ENCODE measurements at places on chromosomes 5 and 9.
A peak's percentile ranks its signal among the peaks of the same experiment; 100 is the strongest.

GRCh38 chr5:100860407-100860806 lies 42.7 kb downstream of the ST8SIA4 start:
- DNase-seq = no peak

DNA sequence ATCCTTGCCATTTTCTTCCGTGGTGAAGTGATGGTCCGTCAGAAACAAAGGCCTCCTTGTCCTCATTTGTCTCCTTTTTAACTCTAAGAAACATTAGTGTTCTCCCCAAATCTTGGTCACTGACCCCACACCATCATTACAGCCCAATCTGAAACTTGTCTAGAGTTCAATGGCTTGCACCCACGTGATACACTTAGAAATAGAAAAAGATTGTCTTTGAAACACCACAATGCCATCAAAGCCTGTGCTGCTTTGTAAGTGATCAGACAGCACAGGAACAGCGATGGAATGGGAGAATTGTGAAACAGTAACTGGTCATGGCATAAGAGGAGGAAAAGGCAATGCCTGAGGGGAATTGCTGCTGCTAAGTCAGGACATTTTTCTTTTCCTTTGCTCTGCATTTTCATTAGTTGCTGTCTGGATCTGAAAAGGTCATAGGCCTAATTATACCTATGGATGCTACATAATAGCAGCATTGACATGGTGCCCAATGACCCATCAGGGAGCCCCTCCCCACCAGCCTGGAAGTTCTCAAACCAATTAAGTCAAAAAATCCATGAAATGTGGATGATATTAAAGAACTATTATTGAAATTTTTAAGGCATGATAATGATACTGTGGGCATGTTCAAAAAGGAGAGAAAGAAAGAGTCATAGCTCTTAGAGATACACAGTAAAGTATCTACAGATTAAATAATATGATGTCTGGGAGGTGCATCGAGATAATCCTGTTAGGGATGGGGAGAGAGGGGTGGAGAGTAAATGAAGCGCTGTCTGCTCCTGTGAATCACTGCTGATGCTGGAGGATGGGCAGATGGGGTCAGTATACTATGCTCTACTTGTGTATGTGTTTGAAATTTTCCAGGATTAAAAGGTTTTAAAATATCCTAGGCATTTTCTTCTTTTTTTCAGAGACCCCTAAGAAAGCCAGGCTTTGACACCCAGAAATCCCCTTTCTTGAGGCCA lies 83.6 kb downstream of the ENC1 start:
- no peak for DNase-seq

- no peak for DNase-seq
Measured at GRCh38 chr5:143537056-143537455, 133.6 kb upstream of the NR3C1 start.

DNA sequence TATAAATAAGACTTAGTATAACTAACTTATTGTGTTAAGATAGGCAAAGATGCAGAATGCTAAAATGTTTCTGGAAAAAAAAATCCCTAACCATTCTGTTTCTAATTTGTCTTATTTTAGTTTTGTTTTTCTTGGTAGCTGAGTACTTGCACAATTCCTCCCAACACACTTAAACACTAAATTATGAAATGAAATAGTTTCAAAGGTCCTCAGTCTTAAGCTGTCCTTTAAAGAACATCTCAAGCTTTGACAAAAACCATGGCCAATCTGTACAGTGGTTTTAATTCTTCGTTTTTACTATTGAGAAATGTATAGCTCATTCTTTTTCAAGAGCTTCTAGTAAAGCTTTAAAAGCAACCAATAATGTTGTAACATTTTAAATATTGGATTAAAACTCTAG lies 171.5 kb downstream of the EDIL3 start:
- no peak for DNase-seq

GRCh38 chr5:107385708-107386107 lies 285.0 kb downstream of the EFNA5 start:
- DNase-seq = no peak

- no peak for DNase-seq
Measured at GRCh38 chr5:134714120-134714519, 24.2 kb upstream of the CAMLG start.

GRCh38 chr9:110156902-110157301 lies 51.1 kb downstream of the C9orf152 start:
- peak; percentile 8 for DNase-seq

- no peak for DNase-seq
Measured at GRCh38 chr9:132606066-132606465, 23.7 kb downstream of the BARHL1 start.

GRCh38 chr5:131644822-131645221 lies 9.8 kb upstream of the RAPGEF6 start:
- no peak for DNase-seq

- no peak for DNase-seq
Measured at GRCh38 chr9:114894609-114895433, 35.6 kb downstream of the TNFSF8 start.

- no peak for DNase-seq
Measured at GRCh38 chr9:3662671-3663070, 136.9 kb upstream of the RFX3 start.

- no peak for DNase-seq
Measured at GRCh38 chr5:55031492-55031891, 7.4 kb downstream of the GZMK start.

GRCh38 chr5:172299916-172300439 lies 16.4 kb upstream of the UBTD2 start:
- DNase-seq = no peak

DNA sequence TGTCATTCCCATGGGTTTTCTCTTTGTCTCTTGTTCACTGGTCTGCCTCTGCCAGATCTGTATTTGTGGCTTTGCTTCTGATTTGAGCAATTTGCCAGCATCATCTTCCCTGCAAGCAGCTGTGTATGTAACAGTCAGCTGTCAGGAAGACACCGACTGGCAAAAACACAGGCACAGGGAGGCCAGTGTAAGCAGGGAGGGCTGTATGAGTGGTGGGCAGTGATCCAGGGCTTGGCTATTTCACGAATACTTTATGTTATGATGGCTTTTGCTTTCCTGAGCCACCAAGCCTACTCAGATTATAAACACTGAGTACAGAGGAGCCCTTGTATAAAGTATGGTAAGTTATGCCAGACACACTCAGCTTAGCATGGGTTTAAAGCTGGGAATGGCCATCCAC lies 11.6 kb downstream of the BNIP1 start:
- no peak for DNase-seq

- no peak for DNase-seq
Measured at GRCh38 chr9:124954255-124954654, 13.4 kb upstream of the GOLGA1 start.

- no peak for DNase-seq
Measured at GRCh38 chr5:103466495-103466894, 96.1 kb downstream of the NUDT12 start.

DNA sequence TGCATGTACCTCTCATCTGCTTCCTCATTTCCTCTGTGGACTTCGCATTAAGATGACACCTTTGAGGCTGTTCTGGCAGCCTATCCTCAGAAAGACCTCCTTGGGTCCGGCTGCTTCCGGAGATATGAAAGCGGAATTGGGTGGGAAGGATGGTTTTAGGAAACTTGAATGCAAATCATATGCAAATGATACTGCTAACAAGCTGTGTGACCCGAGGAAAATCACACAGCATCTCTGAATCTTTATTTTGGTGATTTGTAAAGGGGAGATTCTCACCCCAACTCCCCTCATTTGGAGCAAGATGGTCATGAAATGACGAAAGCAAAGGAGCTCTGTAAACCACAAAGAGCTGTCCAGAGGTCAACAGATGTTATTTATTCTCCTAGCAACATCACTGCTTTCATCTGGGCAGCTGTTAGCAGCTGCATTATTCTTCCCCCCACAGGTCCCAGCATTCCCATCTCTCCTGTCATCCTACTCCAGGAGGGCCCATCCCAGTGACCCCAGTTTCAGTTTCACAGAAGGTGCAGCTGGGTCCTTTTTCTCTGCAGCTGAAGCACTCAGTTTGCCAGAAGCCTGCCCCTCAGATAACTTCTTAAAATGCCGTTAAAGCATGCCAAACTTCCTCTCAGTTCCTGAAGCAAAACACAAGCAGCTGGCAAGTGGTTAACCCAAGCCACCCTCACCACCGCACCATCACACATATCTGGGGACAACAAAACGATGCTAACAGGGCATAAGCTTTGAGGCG lies 269.5 kb downstream of the SEC61B start:
- no peak for DNase-seq

DNA sequence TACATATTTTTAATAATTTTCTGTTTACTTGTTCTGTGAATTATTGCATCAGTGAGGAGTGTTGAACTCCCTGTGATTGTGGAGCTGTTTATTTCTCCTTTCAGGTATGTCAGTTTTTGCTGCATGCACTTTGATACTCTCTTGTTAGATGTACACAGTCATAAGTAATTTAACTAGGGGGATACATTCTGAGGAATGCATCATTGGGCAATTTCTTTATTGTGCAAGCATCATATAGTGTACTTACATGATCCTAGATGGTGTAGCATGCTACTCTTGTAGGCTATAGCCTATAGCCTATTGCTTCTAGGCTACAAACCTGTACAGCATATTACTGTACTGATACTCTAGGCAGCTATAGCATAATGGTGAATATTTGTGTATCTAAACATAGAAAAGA lies 9.5 kb downstream of the DENND4C start:
- DNase-seq = no peak

DNA sequence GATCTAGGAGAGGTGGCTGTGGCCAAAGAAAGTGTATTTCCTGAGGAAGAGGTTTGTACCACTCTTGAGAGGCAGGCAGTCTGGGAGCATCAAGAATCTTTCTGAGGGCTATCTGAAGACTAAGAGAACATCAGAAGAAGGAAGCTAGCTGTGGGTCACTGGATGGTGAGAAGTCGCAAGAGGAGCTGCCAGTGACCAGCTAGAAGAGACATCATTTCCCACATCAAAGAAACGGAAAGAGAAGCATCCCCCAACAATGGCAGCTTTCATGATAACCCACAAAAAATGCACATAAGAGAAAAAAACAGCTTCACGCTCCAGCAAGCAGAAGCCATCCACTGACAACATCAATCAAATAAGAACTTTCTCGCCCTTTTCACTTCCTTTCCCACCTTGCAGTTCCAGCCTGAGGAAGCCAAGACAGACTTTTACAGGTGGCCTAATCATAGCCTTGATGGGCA lies 25.0 kb upstream of the CEP78 start:
- DNase-seq = no peak

DNA sequence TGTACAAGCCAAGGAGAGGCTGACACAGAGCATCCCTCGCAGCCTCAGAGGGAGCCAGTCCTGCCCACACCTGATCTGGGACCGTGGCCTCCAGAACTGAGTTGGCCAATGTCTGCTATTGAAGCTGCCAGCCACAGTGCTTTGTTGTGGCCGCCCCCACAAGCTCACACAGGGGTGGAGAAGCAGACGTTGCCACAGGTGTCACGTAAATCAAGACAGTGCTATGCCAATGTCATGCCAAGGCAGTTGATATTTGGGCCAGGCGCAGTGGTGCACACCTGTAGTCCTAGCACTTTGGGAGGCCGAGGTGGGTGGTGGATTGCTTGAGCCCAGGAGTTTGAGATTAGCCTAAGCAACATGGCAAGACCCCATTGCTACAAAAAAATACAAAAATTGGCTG lies 17.3 kb upstream of the TERT start:
- peak; percentile 35 for DNase-seq

DNA sequence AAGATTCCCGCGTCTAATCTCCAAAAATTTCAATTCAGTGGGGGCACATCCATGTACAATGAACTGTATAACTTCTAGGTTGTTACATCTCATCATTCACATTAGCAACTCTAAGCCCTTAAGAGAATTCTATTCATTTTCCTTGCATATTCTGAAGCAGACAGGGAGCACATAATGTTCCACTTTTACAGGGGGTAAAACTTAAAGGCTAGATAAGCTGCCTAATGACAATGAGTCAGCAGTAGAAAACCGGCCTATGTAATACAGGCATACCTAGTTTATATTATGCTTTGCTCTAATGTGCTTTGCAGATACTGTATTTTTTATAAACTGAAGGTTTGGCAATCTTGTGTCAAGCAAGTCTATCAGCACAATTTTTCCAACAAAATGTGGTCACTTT lies 40.4 kb downstream of the PTAR1 start:
- no peak for DNase-seq

DNA sequence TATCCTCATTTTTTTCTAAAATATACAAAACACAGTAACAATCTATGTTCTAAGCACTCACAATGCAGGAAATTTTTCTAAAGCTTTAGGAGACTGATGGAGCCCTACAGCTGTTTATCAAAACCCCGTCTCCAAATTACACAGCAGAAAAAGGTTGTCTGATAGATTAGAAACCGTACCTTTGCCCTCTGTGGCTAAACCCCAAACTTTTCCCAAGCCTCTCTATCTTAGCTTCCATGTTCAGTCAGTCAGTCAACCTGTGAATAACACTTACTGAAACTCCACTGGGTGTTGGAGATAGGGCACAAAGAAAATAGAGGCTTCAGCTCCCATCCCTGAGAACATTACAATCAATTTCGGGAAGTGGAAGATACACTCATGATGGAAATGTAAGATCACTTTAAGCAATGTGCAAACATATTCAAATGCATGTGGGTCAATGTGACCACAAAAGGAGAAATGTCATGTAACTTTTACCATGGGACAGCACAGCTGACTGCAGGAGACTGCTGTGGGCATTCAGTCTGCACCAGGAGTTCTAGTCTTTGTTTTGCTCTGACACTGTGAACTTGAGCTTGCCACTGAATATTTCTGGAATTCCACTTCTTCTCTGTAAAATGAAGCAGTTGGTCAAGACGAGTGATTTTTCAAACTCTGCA lies 279.5 kb upstream of the PIK3R1 start:
- no peak for DNase-seq

- no peak for DNase-seq
Measured at GRCh38 chr5:15421921-15422412, 78.0 kb upstream of the FBXL7 start.

DNA sequence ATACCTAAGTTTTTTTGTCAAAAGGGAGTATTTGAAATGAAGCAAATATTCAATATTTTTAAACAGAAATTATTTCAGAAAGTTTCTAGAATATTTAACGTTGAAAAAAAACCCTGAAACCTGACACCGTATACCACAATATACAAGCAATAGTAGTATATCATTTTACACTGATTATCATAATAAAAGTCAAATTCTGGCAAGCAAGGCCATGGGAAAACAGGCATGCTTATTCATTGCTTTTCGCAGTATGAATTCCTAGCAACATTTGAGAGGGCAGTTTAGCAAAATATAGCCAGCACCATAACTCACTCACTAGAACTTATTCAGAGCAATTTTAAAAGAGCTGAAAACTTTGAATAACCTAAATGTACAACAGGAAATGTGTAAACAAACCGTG lies 46.1 kb downstream of the ERAP1 start:
- no peak for DNase-seq

DNA sequence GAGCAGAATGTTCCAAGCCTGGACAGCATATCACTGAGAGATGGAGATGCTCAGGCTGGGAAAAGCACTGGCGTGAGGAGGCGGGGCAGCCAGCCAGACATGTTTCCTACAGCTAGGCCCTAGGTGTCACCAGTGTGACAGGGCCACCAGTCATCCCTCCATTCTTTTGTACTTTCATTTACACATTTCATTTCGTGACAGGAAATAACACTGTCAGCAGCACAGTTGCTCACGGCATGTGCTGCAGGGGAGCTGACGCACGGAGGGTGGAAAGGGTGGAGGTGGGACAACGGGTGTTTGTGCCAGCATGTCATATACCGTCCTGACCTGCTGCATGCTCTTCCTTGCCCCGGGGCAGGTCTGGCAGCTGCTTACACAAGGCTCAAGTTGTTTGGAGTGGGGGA lies 14.8 kb upstream of the CEMIP2 start:
- peak; percentile 87 for DNase-seq

GRCh38 chr5:142280066-142281007 lies 44.5 kb downstream of the SPRY4 start:
- no peak for DNase-seq

- DNase-seq = no peak
Measured at GRCh38 chr9:32351845-32352244, 32.6 kb upstream of the ACO1 start.

- no peak for DNase-seq
Measured at GRCh38 chr5:1751026-1751863, 48.4 kb downstream of the MRPL36 start.
